ENCODE measurements at places on chromosomes 16 and 17.

- DNase-seq = no peak
Measured at GRCh38 chr17:45844695-45845375, at the start of gene SPPL2C. Gene SPPL2C, plus strand, starts transcription at chr17:45844881. Its CDS starts 26 bp downstream, at chr17:45844907.

- DNase-seq = no peak
Measured at GRCh38 chr16:73172241-73172972, 124.5 kb upstream of the ZFHX3 start.

- DNase-seq = no peak
Measured at GRCh38 chr16:30747331-30747730, 894 bp upstream of the PHKG2 start.

DNA sequence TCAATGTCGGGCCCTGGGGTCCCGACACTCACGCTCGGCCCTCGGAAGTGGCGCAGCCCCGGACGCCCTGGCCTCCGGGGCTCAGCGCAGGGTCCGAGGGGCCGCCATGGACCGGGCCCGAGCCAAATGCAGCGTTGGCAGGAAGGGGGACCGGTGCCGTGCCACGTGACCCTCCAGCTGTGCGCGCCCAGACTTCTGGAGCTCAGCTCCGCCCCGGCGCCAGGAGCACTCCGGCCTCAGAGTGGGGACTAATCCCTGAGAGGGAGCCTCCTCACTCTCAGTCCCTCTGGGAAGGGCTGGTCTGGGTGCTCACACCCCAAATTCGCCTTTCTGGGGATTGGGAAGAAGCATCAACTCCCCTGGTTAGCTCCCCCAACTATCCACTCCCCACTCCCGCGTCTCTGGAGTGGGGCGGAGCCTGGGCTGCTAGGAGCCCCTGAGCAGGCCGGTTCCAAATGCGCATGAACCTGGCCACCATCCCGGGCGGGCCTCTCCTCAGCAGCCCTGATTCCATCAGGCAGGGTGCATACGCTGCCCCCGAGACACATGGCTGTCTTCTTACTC is at the start of gene B3GNT9:
Gene B3GNT9 (minus strand): TSS at position 166 of the 564 bp plus-strand sequence. CDS start 513 bp downstream, outside the sequence.
- DNase-seq = no peak

- DNase-seq = no peak
Measured at GRCh38 chr16:84358601-84359295, 9.6 kb upstream of the ATP2C2 start.

DNA sequence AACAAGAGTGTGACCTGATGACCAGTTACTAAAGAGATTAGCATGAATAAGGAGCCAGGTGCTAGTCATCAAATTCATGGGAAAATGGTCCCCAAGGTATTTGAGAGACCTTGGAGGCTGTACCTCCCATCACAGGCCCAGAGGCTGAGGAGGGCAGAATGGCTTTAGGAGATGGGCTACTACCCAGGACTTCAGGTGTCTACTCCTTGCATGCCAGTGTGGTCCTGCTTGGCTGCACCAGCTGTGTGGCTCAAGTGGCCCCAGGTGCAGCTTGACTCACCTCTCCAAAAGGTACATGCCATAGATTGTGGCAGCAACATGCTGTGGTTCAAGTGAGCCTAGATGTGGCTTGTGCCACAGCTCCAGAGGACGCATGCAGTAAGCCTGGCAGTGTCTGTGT is 56.5 kb downstream of the TANC2 start:
- DNase-seq = no peak

- DNase-seq = no peak
Measured at GRCh38 chr16:28219282-28219681, 7.5 kb upstream of the XPO6 start.

DNA sequence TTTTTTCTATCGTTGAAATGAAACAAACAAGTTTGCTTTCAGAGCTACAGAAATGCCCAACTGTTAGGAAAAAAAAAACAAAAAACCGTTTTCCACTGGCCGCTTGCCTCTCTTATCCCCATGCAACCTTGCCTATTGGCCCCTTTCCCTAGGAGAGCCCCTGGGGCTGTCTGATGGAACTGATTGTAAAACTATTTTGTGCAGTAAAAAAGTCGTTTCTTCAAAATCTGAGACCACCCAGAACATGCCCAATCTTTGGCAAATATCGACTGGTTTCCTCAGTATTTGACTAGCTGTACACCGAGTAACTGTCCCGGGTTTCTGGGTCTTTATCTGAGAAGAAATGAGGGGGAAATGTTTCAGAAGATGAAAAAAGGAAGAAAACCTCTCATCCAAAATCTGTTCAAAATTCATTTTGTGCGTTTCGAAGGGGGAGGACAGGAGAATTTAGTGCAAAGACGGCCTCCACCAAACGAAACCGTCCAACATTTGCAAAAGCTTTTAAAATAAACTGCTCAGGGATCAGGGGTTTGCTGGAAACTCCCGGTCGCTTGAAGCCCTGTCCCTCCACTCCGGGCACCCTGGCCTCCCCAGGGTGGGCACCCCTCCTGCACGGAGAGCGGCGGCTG is 1.1 kb upstream of the GNAO1 start:
- no peak for DNase-seq

DNA sequence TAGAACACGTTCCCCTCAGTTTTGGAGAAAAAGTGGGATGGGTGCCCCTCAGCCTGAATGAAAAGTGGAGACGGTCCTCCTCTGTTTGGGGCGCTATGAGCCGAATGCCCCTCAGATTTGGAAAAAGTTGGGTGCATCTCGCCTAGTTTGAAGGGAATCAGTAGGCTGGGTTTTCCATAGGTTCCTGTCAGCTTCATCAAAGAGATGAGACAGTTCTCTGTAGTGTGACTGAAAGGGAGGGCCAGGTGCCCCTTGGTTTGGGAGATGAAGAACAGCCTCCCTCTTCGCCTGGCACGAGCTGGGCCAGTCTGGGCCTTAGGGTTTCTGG is 742 bp upstream of the SLC9A5 start:
- no peak for DNase-seq

DNA sequence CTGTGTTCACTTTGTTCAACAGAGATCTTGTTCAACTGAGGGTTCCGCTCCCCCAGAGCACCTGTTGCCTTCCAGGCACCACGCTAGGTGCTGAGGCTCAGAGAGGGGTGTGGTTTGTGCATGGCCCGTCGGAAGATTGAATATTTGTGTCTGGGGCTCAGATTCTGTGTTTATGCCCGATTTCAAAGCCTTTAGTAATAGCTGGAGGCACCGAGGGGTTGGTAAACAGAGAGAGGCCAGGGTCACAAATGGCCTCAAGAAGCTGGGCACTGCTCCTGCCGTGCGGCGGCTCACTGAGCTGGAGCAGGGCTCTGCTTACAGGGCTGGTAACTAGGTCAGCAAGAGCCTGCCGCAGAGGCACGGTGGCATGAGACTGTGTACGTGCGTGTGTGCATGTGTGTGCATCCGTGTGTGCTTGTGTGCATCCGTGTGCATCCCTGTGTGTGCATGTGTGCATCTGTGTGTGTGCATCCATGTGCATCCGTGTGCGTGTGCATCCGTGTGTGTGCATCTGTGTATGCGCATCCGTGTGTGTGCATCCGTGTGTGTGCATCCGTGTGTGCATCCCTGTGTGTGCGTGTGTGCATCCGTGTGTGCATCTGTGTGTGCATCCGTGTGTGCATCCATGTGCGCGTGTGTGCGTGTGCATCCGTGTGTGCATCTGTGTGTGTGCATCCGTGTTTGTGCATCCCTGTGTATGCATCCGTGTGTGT is 5.4 kb downstream of the ITGAE start:
- no peak for DNase-seq

DNA sequence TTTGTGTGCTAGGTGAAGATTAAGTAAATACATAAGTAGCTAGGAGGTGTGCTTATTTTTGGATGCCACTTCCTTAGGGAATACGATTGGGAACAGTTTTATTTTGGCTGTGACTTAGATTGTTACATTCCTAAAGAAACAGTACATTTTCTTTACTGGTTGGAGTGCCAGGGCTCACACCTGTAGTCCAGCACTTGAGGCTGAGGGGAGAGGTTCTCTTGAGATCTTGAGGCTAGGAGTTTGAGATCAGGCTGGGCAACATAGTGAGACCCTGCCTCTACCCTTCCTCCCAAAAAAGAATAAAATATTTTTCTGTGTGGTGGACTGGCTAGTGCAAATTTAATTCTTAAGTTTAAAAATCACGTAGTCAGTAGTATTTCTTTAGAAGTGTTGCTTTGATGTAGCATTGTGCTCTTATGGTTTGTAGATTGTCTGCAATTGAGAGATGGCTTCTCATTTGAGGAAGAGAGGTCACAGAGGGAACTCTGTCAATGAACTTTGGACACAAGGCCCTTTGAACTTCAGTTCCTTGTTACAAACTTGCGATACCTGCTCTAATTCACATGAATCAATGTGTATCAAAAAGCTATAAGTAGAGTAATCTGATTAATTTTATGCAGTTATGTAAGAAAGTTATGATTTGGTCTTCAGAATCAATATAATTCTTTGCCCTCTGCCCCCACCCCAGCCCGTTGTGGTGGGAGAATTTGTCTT is 7.1 kb downstream of the HAPSTR1 start:
- no peak for DNase-seq

DNA sequence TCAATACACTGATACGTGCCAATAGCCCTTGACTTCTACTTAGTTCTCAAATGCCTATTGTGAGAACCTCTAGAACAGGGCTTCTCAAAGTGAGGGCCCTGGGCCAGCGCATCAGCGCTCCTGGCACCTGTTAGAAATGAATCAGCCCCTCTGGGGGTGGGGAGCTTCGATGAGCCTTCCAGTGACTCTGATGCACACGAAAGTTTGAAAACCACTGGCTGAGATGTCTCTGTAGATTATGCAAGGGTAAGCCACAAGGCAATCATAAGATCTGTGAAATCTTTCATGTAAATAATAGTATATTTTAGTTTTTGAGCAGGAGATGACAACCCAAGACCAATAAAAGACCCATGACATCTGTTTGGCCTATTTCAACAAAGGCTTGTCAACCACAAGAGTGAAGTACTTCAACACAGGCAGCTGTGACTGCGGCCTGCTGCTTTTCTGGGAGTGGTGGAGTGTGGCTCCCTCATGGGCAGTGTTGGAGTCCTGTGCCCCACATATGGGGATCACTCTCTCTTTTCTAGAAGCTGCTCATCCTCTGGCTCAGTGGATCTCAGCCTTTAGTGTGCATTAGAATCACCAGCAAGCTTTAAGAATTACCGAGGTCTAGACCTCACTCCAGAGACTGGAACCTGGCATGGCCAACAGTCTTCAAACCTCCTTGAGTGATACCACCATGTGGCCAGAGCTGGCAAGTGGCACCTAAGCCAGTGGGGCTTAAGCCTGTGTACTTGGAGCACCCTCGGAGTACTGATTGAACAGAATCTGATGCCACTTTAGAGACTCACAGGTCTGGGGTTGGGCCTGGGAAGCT is 5.8 kb downstream of the MTHFSD start:
- no peak for DNase-seq

- DNase-seq = no peak
Measured at GRCh38 chr16:77459534-77460254, 24.9 kb upstream of the ADAMTS18 start.

GRCh38 chr16:29729116-29729521 is 16.7 kb downstream of the C16orf54 start:
- DNase-seq = no peak

DNA sequence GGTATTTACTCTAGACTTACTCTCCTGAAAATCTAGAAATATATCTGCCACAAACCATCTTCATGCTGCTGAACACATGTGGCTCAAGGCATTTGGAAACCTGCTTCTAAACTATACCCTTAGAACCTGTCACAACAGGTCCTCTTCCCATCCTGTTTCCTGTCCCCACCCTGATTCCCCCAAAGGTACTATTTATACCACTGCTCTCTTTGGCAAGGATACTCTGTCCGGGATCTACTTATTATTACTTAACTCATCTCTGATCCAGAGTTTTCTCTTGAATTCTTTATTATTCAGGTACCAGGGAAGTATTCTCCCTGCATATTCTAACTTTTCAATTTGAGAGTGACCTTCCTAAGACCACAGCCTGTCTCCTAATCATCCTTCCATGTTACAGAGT is 33.4 kb downstream of the TRAF4 start:
- DNase-seq = no peak
